ENCODE measurements at places on chromosomes 6 and 20.

DNA sequence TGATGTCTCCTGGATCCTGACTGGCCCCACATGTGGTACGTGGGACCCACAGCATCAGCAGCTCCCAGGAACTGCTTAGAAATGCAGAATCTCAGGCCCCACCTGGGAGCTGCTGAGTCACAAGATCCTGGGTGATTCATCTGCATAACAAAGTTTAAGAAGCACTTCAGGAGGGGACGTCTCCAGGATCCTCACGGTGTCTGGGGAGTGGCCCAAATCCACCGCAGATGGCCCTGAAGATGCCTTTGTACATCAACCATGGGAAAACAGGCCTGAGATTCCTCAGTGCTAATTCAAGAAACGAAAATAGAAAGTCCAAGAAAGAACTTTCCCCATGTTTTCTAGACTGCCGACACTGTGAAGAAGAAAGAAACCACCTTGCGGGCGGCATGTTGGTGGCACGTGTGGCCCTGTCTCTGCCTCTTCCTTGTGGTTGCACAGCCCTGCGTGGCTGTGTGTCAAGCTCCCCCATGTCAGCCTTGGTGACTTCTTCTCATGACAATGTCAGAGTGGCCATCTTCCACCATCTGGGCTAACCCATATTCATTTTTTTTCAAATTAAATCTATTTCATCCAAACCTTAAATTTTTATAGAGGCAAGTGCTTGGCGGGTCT, 26.1 kb downstream of the RRBP1 start:
- no peak for DNase-seq

DNA sequence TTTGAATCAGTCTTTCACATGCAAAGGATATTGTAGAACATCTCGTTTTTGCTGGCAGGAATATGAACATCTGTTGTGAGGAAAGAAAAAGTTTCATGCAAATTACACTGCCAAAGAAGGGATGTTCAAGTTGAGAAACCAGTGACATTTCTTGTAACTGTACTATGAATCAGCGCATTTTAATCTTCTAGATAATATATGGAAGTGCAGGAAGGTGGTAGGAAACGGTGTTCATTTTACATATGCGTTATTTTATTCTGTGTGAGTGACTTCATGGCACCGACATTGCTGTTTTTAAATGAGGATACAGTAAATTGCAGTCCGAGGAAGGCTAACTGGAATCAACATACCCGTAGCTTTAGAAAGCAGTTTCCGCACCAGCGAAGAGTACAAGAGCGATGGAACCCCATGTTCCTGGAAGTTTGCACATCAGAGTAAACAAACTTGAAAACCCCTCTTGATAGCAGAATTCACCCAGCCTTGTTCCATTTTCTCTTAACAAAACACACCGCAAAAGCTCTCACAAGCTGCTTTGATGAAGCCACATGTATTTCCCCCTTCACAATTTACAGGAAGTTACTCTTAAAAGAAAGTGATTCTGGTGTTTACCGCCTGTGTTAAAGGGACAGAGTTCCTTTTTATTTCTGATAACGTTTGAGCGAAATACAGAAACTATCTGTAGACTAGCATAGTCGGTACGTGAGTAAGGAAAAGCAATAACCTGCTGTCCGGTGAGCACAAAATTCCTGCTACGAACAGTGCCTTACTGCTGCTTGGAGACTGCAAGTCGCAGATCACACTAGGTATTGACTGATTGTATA, 11.5 kb downstream of the PRDM1 start:
- no peak for DNase-seq

DNA sequence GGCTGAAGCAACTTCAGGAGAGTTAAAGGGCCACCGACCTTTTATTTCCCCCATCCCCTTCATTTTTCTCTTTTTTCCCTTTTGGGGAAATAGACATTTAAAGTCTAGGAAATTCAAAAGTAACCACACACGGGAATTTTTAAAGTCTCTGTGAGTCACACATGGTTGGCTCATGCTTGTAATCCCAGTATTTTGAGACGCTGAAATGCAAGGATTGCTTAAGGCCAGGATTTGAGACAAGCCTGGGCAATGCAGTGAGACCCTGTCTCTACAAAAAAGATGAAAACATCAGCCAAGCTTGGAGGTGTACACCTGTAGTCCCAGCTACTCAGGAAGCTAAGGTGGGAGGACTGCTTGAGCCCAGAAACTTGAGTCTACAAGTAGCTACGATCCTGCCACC, 34.2 kb downstream of the KATNA1 start:
- DNase-seq: no peak

DNA sequence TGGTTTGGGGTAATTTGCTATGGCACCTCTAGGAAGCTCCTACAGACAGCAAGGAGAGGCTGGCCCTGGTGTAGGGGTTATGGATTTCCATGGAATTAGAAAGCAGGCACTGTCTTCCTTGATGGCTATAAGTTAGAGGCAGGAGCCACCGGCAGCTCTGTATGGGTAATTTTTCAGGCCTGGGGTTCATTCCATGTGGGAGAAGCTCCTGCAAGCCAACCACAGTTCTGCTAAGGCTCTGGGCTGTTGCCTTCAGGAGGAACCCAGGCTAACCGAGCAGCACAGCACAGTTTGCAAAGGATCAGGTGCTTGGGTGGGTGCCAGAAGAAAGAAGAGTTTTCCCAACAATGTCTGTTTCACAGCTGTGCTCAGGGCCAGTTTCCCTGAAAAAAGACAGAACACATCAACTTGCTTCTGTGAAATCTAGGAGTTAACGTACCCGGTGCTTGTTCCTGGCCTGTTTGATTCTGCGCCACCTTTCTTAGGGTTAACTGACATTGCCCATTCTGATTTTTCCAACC, 162.8 kb upstream of the MYLIP start:
- DNase-seq: no peak

- DNase-seq: no peak
Measured at GRCh38 chr6:133431031-133431430, 189.9 kb downstream of the EYA4 start.

DNA sequence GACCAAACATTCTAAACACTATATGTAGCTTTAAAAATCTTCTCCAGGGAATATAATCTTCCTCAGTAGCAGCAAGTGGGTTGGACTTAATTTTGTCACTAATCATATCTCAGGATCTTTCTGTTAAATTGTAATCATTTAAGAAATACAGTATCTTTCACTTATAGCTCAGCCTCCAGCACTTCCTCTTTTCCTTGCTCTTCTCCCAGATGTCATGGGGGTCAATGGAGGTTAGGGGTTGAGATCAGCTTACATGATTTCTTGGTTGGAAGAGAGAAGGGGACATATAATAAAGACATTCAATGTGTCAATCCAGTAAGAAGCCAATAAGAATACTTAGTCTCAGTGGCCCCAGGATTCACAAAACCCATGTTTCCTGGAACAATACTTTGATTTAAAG, 15.7 kb upstream of the REPS1 start:
- DNase-seq: no peak

DNA sequence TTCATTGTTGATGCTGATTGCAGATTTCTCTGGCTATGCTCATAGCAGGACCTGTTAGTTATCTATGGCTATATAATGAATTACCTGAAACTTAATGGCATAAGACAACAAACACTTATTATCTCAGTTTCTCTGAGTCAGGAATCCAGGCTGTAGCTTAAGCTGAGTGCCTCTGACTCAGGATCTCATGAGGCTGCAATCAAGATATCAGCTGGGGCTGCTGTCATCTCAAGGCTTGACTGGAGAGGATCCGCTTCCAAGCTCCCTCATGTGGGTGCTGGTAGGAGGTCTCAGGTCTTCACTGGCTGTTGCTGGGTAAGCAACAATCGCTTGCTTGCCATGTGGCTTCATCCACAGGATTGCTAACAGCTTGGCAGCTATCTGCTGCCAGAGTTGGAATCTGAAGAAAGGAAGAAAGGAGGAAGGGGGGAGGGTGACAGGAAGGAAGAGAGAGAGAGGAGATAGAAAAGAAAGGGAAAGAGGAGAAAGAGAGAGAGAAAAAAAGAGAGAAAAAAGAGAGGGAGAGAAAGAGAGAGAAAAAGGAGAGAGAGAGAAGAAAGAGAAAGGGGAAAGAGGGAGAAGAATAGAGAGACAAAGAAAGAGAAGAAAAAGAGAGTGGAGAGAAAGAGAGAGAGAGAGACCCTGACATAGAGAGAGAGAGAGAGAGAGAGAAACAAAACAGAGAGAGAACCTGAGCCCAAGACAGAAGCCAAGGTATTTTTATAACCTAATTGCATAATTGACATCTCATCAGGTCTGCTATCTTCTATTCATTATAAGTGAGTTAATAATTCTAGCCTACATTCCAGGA, 579.0 kb upstream of the BTBD3 start:
- DNase-seq: no peak
